ENCODE measurements at places on chromosomes 4 and X.
A peak's percentile ranks its signal among the peaks of the same experiment; 100 is the strongest.

DNA sequence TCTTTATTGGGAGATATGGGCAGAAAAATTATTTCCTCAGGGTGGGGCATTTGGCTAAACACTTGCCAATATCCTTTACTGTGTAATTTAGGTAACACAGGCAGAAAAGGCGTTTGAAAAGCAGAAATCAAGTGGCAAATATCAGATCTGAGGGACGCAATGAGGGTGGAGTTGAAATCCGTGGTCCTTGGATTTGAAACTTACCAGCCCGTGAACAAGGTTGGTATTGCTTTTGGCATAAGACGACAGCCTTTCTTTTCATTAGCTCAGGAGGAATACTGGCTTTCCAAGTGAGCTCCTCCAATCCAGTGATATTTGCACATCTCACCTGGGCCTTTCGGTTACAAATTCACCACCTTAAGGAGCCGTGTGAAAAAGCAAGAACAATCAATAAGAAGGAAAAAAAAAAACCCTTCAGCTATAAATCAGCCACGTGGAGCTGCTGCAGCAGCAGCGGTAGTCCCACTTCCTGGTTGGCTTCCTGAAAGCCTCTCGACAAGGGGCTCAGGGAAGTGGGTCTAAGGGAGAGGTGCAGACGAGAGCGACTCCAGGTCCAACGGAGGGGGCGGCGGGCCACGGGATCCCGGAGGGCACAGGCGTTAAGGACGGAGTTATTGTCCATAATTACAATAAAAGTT lies 734 bp upstream of the GALNT7 start:
- peak; percentile 87 for DNase-seq

DNA sequence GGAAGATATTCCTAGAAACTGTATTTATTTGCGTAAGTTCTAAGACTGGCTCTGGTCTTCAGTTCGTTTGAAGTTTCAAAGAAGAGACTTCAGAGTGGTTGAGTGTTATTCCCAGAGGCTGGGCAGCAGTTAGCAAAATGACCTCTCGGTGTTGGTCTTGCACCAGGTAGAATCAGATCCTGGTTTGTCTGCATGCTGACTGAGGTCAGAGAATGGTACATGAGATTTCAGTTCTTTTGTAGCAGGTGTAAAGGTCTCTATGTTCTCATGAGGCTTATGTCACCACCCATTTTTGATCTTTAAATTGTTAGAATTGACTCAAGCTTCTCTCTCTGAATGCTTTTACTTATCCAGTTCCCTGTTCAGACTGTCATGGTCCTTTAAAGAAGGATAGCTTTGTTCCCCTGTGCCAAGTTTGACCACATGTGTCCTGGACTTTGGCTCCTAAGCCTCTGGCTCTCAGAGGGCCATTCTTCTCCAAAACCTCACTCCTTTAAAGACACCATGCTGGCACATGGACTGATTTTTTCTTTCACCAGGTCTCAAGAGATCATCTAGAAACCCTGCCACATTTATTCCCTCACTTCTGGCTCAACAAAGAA lies 355.8 kb upstream of the BOD1L1 start:
- no peak for DNase-seq

DNA sequence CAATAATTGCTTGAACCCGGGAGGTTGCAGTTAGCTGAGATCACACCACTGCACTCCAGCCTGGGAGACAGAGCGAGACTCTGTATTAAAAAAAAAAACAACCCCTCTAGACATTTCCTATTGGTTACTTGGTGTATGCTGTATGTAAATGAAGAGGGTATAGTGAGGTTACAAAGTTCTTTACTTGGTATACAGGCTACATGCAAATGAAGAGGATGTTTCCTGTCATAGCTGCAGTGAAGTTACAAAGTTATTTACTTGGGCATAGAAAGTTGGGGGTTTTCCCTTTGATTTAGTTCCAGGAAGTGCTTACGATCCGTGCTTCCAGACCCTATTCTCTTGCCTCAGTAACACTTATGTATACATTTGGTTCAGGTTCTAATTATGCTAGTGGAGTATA lies 38.4 kb upstream of the CLNK start:
- no peak for DNase-seq

DNA sequence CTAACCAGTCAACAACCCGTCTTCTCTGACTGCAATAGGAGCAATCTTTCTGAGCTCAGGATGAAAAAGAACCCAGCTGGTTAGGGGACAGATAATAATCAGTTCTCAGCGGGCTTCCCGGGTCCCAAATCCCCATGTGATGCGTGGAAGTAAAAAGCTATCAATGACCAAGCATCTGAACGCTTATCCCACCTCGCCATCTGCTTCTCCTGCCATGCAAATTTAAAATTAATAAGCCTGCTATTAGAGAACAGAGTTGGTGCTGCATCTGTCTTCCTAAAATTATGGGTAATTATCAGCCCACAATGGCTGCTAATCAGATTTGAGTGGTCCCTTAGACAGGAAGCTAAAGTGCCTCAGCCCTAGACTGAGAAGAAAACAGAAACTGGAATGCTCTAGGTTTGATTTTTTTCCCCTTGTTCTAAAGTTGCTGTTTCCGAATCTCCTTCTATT lies 37.5 kb downstream of the AFAP1 start:
- DNase-seq = no peak

- DNase-seq = no peak
These were observed 24.2 kb upstream of the CXCL2 start for GRCh38 chr4:74123065-74123728.

GRCh38 chr4:48683784-48684666 lies 96.1 kb downstream of the FRYL start:
- DNase-seq = peak; percentile 90

DNA sequence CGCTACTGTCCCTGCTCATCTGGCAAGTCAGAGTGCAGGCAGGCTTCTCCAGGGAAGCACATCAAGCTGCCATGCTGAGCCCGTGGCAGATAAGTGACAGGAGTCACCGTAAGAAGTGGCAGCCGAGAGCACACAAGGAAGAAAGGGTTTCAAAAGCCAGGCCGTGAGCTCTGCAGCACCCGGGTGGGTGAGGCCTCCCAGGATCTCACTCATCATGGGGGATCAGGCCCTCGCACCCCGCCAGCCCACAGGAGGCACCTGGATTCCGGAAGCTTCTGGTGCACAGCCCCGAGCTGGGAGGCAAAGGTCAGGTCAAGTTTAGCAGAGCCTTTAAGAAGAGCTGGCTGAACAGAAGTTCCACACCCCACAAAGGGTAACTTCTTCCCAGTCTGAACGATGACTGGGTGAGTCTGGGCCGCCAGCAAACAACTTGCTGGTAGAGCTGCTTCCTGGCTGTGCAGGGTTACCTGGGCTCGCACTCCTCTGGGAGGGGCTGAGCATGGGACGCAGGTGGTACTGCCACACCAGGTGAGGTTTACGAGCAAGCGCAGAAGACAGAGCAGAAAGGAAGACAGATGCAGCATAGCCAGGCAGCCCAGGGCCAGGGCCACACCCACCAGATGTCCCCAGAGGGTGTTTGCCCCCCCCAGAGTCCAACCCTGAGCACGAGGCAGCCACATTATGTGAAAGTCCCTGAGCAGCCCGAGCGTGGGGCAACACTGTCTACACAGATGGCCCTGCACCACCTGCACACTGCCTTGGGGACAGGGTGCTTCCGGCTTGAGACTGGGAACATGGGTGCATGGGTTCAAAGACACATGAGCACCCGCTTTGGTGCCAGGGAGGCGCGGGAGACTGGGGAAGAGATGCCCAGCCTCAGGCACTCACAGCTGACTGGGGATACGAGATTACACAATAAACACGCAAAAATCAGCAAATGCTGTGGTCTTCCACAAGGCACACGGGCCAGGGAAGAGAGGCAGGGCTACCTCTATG lies 7.7 kb downstream of the CCNQ start:
- DNase-seq = no peak

DNA sequence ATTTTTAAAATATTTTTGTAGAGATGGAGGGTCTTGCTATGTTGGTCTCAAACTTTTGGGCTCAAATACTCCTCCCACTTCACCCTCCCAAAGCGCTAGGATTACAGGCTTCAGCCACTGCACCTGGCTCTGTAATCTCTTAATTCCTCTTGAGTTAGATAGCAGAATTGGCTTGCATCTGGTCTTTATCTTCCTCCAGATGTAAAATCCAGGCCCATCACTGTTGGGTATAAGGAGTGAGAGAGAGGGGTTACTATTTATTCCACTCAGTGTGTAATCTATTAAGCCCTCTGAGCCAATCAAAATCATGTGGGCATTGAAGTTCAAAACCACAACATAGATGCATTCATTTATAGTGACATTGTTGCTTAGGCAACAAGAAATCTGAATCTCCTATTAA lies 33.9 kb downstream of the ANK2 start:
- DNase-seq = no peak

All from OCI-M1 (cell line).